ENCODE measurements at places on chromosomes 11 and 22.

DNA sequence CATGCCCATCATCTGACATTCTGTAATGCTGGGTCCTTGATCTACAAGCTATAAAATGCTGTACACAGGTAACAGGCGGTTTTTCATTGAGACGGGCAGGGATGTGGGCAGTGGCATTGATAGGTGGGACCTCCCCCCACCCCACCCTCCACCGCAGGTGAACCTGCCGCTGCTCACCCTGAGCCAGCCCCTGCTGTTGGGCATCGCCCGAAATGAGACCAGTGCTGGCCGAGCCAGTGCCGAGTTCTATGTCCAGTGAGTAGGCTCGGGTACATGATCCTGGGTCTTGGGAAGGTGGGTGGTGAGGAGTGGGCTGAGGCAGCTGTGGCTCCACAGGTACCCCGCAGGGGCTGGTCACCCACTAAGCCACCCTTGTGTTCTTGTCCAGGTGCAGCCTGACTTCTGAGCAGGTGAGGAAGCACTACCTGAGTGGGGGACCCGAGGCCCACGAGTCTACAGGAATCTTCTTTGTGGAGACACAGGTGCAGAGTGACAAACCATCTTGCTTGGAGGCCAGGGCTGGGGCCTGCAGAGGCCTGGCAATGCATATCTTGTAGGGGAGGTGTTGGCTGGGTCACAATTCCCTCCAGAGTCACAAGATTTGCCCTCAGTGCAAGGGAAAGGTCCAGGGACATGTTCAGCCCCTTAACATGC is 1.1 kb upstream of the DNAJC4 start:
- no peak for DNase-seq

DNA sequence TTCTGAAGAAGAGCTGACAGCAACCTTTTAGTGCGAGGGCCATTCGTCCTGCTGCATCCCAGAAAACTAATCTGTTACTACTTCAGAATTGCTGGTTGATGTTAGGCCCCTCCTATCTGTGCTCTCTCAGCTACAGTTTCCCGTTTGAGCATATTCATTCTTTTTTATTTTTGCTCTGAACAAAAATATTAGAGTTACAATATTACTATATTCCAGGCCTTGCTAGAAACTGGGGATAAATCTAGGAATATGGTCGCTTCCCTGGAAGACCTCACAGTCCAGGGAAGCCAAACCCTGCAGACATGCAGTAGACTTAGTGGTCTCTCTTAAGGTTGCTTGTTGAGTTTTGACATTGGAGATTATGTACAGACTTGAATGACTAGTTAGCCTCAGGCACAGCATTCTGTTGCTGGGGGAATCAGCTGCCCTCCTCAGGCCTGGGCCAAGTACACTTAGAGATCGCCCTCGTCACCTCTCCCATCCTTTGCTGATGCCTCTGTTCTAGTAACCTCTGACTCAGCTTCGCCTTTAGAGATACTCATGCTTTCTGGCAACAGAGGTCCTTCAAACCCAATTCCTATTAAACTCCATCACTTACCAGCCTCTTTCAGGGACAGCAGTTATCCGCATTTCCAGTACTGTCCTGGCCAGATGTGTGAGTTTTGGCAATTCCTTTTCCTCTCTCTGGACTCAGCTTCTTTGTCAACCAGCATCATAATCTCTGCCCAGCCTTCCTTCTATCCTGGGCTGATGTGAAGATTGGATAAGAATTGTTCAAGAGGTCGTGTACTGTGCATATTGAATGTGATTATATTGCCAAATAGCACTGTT is 698 bp upstream of the ANAPC15 start:
- no peak for DNase-seq

DNA sequence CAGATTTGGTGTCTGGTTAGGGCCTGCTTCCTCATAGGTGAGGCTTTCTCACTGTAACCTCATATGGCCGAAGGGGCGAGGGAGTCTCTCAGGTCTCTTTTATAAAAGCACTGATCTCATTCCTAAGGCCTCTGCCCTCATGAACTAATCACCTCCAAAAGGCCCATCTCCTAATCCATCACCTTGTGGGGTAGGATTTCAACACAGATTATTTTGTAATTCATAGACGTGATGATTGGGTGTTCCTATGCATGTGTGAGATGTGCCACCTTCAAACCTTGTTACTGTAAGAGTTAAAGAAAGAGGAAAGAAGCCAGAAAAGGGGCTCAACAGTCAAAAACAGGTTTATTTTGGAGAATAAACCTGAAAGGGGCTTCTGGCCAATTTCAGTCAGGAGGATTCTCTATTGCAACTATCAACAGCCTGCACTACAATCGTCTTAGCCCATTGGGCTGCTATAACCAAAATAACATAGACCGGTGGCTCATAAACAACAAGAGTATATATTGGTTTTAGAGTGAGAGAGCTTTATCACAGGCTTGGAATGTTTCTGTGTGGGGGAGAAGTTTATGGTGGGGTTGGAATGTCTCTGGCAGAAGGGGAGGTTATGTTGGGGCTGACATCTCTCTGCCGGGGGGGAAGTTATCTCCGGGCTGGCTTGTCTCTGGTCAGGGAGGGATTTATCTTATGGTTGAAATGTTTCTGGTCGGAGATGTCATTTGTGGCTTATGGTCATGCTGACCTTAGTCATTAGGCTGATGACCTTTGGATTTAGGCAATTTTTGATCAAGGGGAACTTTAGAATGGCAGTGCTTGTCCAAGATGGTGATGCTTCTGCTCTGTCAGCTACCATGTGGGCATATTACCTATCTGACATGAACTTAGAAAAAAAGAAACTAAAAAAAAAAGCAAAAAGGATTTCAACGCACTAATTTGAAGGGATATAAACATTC is 35.1 kb downstream of the CSF2RB start:
- no peak for DNase-seq

- no peak for DNase-seq
Observed at GRCh38 chr11:43580735-43581369, 99.7 kb upstream of the HSD17B12 start.

DNA sequence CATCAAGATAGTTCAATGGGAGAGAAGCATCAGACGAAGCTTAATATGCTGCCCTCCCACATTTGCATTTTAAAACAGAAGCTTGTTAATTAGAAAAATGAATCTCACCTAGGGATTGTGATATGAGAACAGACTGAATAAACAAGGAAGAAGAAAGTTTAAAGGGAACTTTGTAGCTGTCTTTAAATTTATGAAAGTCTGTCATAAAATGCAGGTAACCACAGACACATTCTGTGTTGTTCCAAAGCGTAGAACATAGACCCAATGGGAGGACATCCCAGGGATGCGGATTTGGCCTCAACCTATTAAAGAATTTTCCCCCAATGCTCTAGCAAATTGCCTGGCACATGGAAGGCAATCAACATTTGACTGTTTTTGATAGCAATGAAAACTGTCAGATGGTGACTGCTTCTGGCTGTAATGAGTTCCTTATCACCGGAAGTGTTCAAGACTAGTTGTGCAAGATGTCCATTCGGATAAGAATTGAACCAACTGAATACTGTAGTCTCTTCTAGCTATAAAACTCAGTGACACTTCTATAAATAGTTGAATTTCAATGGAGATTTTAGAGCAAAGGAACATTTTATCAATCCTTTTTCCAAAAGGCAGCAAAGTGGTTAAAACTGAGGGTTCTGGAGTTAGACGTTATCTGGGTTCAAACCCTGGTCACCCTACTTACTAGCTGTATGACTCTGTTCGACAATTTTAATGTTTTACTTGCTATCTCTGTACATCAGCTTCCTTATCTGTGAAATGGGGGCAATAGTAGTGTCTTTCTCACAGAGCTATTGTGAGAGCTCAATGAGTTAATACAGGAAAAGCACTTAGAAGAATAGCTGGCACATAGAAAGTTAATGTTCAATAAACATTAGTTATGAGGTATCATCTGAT is 64.9 kb downstream of the LIF start:
- no peak for DNase-seq

- no peak for DNase-seq
Observed at GRCh38 chr22:46774253-46774979, 12.0 kb downstream of the TBC1D22A start.

GRCh38 chr22:46673205-46673604 is 53.0 kb downstream of the GRAMD4 start:
- DNase-seq = no peak

GRCh38 chr11:24679821-24680351 is 183.0 kb downstream of the LUZP2 start:
- no peak for DNase-seq

DNA sequence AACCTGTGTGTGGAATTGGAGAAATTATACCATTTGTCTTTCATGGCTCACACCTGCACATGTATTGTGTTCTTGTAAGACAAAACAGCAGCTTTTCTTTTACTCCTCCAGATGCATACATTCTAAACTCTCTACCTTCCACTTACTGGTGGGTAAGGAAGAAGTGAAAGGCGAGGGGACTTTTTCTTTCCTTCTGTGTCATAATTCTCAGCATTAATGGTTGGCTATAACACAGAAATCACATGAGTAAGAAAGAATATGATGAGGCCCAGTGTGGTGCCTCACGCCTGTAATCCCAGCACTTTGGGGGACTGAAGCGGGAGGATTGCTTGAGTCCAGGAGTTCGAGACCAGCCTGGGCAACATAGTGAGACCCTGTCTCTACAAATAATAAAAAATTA is 57.8 kb upstream of the SHANK2 start:
- DNase-seq = no peak

DNA sequence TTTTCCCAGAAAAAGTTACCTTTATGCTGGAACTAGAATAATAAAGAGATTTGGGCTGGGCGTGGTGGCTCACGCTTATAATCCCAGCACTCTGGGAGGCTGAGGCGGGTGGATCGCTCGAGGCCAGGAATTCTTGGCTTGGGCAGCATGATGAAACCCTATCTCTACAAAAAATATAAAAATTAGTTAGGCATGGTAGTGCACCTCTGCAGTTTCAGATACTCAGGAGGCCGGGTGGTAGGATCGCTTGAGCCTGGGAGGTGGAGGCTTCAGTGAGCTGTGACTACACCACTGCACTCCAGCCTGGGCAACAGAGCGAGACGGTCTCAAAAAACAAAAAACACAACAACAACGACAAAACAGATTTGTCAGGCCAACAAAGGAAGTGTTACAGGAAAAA is 119.3 kb upstream of the OR9Q1 start:
- no peak for DNase-seq

GRCh38 chr11:81497202-81497804 is 1236.4 kb downstream of the FAM181B start:
- DNase-seq = no peak

GRCh38 chr11:134837166-134837886 is 425.3 kb upstream of the B3GAT1 start:
- DNase-seq = no peak

GRCh38 chr22:22669093-22669492 is 24.7 kb downstream of the GGTLC2 start:
- DNase-seq = no peak

- no peak for DNase-seq
Observed at GRCh38 chr11:74019860-74020259, 11.0 kb upstream of the UCP3 start.

DNA sequence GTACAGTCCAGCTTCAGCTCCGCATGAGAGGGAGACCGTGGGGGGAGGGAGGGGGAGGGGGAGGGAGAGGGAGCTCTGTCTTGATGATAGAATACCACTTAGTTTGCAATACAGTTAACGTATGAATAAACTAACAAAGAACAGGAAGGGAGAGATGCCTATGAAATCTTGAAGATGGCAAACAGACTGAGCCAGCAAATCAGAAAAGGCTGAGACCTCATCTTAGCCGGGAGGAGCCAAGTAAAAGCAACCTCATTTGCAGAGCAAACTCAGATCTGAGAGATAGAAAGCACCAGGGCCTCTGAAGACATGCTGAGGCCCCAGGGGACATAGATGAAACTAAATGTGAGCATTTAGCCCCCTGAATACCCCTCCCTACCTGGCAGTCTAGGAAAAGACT is 23.0 kb downstream of the APLP2 start:
- DNase-seq = no peak

- DNase-seq = no peak
Observed at GRCh38 chr11:33819278-33820035, 45.1 kb upstream of the FBXO3 start.

DNA sequence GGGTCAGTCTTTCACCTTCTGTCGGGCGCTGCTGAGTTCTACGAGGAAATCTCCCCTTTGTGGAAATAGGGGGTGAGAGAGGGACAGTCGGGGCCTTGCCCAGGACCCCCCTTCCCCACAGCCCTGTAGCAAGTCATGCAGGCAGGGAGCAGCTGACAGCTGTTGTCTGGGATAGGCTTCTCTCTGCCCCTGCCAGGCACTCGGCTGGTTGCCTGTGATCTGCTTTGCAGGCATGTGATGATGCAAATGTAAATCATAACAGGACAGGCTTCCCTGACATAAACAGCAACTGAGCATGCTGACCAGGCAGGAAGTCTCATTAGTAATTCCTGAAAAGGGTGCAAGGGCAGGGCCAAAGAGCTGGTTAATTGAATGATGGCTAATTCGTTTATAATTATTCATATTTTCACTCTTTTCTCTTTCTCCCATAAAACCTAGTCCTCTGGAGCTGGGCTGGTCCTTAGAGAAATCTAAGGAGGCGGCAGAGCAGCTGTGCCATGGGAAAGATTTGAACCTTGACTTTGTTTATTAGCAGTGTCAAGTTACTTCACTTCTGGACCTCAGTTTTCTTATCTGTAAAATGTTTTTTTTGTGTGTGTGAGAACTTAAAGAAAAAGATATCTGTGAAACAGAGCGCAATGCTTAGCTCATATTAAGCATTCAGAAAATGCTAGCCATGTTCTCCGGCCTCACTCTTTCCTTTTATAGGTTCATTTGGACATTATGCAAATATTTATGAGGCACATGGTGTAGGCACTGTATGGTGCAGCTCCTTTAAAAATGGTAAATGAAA is 129.7 kb downstream of the LDLRAD3 start:
- DNase-seq = peak; percentile 72

- DNase-seq = no peak
Observed at GRCh38 chr22:45318558-45319323, 9.0 kb downstream of the FAM118A start.

- DNase-seq = peak; percentile 12
Observed at GRCh38 chr11:77710358-77710757, 72.8 kb upstream of the CLNS1A start.

GRCh38 chr11:95516786-95517185 is 272.8 kb downstream of the FAM76B start:
- DNase-seq = no peak

- DNase-seq = no peak
Observed at GRCh38 chr11:66856496-66857233, at the start of gene LRFN4. Gene LRFN4 (plus strand): TSS chr11:66857064. CDS start chr11:66857745, 681 bp downstream.

DNA sequence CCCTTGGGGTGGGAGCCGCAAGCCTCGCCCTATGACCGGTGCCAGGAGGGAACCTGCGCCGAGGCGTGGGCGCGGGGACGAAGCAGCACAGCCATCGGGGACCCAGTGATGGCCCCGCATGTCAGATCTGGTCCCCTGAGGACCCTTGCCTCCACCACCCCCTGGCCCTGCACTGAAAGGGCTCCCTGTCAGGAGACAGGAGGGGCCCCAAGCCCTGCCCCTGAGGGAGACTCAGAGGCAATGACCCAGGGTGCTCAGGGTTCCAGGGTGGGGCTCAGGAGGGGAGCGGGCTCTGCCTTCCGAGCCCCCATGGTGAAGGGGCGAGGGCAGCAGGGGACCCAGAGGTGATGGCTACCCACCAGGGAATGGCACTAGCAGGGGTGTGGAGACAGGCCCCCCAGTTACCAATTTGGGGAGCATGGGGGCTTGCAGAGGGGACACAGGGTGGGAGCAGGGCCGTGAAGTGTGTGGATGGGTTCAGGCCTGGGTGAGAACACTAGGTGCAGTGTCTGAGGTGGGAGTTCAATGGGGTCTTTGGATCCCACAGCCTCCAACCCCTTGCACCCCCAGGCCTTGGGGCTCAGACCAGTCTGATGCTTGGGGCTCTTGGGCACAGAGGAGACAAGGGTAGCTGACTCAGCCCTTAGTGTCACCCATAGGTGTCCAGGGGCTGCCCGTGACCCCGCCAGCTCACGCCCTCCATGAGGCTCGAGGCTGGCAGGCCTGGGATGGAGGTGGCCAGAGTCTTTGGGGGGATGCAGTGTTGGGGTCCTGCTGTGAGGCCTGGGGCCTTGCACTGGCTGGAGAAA is 499 bp downstream of the LRRC56 start:
- no peak for DNase-seq

Data from brain pericyte (primary cell).